ENCODE measurements at places on chromosomes 2 and 18.

DNA sequence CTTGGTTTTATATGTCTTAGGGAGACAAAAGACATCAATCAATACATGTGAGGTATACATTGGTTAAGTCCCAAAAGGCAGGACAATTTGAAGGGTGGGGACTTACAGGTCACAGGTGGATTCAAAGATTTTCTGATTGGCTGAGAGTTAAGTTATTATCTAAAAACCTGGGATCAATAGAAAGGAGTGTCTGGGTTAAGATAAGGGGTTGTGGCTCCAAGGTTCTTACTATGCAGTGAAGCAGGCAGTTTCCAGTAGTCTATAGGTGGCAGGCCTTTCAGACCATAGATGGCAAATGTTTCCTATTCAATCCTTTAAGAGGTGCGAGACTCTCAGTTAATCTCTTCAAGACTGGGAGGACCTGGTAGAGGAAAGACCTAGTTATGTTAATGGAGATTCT lies 42.1 kb upstream of the NEB start:
- no peak for DNase-seq

DNA sequence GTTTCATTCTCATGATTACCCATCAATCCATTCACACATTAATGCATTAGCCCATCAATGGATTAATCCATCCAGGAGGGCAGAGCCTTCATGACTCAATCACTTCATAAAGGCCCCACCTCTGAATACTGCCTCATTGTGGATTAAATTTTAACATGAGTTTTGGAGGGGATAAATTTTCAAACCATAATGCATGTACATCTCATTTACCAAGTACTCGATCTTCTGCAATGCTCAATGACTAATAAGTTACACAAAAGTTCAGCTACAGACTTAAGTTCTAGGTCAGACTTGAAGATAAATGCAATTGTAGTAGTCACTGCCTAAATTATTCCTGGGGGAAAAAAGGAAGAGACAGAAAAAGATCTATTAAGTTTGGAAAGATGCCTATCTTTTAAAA lies 120.0 kb upstream of the OSR1 start:
- no peak for DNase-seq

DNA sequence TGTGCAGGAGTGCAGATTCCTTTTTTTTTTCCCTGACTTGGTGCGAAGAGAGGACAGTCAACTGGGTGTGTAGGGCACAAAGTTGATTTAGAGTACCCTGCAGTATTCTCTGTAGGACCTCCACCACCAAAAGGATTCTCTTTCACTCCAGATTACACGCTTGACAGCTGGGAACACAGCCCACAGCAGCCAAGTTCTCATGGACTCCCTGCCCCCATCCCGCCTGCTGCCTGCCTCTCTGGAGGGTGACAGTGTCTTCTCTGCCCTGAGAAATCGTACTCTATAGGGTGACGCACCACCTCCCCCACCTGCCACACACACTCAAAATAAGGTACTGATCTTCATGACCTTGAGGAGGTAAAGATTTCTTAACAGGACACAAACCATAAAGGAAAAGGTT lies 26.6 kb upstream of the IHH start:
- DNase-seq = no peak

DNA sequence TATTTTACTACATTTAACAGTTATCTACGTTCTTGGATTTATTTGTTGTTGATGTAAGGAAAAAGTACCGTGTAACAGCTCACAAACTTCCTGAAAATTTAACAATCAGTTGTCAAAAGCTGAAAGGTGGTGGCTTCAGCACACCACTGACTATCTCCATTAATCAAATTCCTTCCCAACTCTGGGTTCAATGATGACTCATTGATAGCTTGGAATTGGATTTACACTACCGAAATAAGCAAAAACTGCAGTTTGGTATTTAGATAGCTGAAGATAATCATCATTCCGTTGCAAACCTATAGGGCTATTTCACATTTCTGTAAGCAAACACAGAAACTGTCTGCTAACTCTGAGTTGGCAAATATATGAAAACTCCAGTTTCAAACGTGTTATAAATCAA lies 322.3 kb upstream of the TFPI start:
- DNase-seq = no peak

DNA sequence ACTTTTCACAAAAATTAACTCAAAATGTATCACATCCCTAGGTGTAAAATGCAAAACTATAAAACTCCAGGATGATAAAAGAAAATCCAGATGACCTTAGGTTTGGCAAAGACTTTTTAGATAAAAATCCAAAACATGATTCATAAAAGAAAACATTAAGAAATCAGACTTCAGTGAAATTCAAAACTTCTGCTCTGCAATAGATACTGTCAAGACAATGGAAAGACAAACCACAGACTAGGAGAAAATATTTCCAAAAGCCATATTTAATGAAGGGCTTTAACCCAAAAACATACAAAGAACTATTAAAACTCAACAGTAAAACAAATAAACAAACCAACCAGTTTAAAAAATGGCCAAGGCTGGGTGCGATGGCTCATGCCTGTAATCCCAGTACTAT lies 173.6 kb upstream of the SPOPL start:
- DNase-seq = no peak

GRCh38 chr2:161241894-161242293 lies 66.3 kb upstream of the PSMD14 start:
- no peak for DNase-seq

DNA sequence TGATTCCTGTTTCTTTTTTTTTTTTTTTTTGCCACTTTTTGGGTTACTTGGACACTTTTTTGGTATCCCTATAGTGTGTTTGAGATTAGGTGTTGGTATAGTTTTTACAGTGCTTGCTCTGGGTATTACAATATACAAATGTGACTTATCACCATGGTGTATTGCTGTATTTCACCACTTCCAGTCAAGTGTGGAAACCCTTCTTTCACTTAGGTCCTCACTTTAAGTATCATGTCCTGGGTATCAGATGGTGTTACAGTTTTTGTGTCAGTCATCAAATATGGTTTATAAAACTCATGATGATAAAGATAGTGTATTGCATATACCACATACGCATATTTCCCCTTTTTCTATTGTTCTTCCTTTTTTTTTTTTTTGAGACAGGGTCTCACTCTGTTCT lies 1.8 kb downstream of the ATP9B start:
- DNase-seq = no peak

GRCh38 chr18:26088487-26088886 lies 1.9 kb downstream of the SS18 start:
- no peak for DNase-seq

DNA sequence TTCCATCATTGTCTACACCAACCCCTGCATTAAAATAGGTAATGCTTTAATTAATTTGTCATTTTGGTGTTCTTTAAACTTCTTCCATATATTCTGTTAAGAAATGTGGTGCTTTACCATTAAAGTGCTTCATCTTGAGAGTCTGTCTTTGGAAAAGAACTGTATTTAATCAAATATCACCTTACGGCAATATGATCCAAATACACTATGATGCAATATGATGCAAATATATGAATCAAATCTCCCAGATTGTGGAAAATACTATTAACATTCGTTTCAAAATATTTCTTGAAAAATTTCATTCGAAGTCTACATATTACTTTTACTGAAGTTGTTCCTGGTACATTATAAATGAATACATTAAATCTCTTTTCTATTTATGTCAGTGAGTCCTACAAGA lies 23.0 kb downstream of the VPS4B start:
- no peak for DNase-seq

- no peak for DNase-seq
Observed at GRCh38 chr2:197454923-197455322, 1.6 kb downstream of the COQ10B start.

DNA sequence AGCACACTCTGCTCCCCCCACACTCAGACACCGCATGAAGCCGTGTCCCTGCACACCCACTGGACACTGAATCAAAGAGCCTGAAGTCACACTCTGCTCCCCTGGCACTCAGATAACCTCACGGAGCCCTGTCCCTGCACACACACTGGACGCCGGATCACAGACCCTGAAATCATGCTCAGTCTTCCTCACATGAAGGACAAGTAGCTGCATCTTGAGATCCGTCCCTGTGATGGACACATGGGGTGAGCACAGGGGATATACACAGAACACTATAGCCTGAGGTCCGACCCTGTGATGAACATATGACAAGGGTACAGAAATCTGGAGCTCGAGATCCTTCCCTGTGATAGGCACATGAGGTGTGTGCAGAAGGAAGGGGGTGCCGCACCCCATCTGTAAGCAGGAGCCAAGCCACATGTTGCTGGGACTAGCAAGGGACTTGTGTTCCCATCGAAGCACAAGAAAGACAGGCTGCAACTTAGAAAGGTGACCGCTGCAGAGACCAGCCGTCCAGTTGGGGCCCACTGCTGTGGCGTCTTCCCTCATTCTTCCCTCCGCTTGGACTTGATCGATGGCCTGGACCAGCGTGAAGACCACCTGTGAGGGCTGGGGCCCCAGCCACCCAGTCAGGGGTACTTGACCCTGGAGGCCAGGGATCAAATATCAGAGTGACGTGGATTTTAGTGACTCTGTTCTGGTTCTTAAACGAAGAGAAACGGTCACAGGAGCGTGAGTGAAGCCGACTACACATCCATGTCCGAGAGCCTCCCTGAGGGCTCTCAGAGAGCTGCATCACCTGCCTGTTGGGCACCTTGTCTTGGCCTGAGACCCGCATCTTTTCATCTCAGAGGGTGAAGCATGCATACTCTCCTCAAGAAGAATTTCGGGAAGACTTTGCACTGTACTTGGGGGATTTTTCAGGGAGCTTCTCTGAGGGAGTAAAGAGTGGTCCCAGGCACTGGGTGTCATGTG lies 391.7 kb upstream of the SALL3 start:
- DNase-seq = no peak

GRCh38 chr18:11488175-11488574 lies 121.2 kb upstream of the SLC35G4 start:
- no peak for DNase-seq

- DNase-seq = peak; percentile 43
Observed at GRCh38 chr2:46299365-46300263, 2.4 kb downstream of the EPAS1 start.

- DNase-seq = no peak
Observed at GRCh38 chr2:131115752-131116151, 10.6 kb downstream of the PLEKHB2 start.

- DNase-seq = peak; percentile 11
Observed at GRCh38 chr2:209977386-209978239, 24.8 kb upstream of the RPE start.

- DNase-seq = no peak
Observed at GRCh38 chr2:36438449-36438977, 82.9 kb downstream of the CRIM1 start.

GRCh38 chr2:60830991-60831390 lies 50.4 kb upstream of the REL start:
- no peak for DNase-seq

GRCh38 chr2:191666226-191666625 lies 11.7 kb upstream of the NABP1 start:
- DNase-seq = no peak

GRCh38 chr18:34548973-34549294 lies 161.2 kb upstream of the DTNA start:
- DNase-seq = no peak

DNA sequence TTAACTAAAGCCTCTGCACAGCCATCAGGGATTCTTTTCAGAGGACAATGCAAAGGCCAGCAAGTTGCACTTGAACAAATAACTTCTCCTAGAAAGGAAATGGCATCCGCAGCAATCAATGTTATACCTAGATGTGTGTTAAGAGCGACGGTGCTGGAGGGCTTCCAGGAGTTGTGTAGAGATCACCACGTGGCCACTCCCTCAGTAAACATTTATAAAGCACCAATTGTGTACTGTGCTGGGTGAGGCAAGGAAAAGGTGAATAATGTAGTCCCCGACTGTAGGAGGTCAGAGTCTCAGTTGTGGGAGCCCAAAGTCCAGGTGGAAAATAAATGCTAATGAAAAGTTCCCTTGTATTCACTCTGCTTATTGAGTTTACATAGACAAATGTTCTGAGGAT lies 135.0 kb downstream of the ALK start:
- peak; percentile 1 for DNase-seq

- DNase-seq = no peak
Observed at GRCh38 chr2:198324071-198324470, 519.7 kb downstream of the PLCL1 start.

DNA sequence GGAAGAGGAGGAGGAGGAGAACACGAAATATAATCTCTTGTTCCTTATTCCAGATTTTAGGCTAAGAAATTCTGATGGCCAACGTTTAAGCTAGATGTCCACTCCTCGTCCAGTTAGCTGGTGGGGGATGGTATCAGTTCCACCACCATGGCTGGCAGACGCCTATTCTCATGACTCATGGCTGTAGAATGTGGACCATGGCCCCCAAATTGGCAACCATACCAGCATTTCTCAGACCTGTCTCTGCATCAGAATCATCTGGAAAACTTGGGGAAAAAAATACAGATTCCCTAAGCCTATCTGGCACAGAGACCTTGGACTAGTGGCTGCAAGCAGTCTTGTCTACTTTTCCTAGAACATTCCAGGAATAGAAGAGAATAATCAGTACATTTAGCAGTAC lies 267.7 kb upstream of the SIX2 start:
- DNase-seq = no peak

DNA sequence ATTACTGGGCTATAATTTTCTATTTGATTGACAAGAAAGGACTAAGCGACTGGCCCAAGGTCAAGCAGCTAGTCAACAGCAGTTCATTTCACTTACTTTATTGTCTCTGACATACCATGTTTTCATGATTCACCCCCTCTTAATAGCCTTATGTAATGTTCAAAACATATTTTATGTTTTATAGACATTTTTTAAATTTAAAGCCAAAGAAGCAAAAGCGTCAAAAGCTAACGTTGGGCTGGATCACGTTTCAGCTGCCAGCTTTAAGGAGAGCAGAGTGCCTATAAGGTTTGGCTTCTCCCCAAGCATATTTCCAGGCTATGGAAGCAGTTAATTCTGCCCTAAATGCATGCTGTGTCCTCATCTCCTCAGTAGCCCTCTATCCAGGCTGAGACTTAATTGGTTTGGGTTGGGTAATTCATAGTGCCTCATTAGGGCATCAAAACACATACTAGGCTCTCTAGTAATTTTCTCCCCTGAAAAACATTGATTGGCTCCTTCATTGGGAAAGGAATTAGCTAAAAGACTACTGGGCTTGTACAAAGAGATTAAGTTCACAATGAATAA lies 94.8 kb upstream of the CREB1 start:
- DNase-seq = no peak

- no peak for DNase-seq
Observed at GRCh38 chr2:30222636-30223360, 8.5 kb upstream of the LBH start.

GRCh38 chr2:64808092-64808491 lies 154.4 kb upstream of the SERTAD2 start:
- no peak for DNase-seq

- no peak for DNase-seq
Observed at GRCh38 chr18:73748731-73749130, 398.9 kb downstream of the FBXO15 start.

- no peak for DNase-seq
Observed at GRCh38 chr2:121821476-121822158, 66.2 kb downstream of the TSN start.
